ENCODE measurements at places on chromosomes 1 and 21.

DNA sequence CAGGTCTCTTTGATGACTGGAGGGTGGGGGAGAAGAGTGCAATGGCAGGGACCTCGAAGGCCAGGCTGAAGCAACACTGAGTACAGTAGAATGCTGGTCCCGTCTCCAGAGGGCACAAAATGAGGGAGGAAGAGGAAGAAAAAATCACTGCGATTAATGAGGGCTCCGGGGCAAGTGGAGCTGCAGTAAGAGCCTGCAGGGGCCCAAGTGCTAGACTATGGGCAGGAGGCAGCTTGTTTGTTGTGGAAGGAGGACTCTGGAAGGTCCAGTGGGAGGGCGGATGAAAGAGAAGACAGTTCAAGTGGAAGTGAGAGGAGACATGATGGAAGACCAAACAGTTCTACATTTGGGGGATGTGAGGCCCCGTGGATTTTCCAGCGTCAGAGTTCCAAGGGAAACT lies 17.4 kb downstream of the TMCC2 start:
- DNase-seq = no peak

DNA sequence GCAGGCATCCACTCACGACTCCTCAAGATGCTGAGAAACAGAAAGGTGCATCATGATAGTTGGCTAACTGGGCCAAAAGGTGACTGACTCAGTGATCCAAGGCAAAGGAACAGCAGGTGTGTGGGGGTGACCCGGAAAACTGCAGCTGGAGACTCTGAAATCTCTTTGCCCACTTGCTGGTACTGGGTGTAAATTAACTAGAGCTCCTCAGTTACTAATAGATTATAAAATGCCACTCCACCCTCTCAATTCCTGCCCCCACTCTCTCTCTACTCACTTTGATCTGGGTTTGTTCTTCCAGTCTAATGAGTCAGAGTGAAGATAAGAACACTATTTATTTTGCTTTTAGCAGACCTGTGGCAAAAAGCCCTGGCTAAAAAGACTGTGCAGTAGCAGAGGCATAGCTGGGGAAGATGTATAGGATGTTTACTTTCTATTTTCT lies 7.2 kb upstream of the PIGC start:
- DNase-seq = no peak

DNA sequence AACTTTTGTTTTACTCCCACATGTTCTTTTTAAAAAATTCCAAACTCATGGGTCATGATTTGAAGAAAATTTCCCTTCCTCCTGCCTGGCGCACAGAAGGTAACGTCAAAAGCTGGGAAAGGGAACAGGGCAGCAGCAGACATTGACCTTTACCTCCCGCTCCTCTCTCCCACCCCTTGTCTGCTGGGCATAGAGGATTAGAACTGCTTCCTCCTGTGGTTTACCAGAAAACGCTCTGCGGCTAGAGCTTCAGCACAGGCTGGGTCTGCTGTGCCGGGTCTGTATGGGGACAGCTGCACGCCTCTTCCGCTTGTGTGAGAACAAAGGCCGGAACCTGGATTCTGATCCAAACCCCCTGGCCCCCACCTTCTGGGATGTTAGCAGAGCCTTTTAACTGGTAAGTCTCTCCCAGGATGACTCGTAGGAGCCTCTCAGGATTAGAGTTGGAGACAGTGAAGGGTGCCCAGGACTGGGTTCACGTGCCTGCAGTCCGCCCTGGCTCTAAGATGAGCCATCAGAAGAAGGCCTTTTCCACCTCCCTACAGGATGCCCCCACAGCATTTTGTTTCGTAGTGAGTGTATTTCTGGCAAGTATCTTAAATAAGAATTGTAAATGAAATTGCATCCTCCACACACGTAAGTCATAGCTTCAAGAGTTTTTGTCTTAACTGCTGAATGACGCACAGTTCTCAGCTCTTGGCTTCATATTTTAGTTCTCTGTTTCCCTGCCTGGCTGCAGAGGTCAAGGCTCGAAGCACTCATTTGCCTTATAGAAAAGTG lies 5.2 kb downstream of the H6PD start:
- DNase-seq = no peak

- no peak for DNase-seq
Observed at GRCh38 chr1:48251821-48252220, 29.3 kb downstream of the SLC5A9 start.

- DNase-seq = no peak
Observed at GRCh38 chr1:33610391-33610790, 137.9 kb downstream of the ZSCAN20 start.

All from right renal pelvis (tissue), 4 donors.